ENCODE measurements at places on chromosomes 6 and 20. TPM values are rescaled to one million over a fixed set of nuclear protein-coding genes. Genes with fewer than 3 reads are reported as not detected.

The TSPO2 gene
- not detected for total RNA-seq

The ADGB gene
- total RNA-seq: not detected

The RAET1L gene
- not detected for total RNA-seq

The RNF217 gene
- total RNA-seq: 24.3 TPM

The TRIM40 gene
- not detected for total RNA-seq

The CDC5L gene
- 18.0 TPM for total RNA-seq

The MAP1LC3A gene
- 128 TPM for total RNA-seq

The PNLDC1 gene
- total RNA-seq: 5.6 TPM

The TGIF2 gene
- 16.7 TPM for total RNA-seq

The ATP6V1G2 gene
- total RNA-seq: 0.36 TPM

The WFDC8 gene
- total RNA-seq: not detected

All from prostate gland (tissue), 2 donors.